ENCODE measurements at places on chromosomes 11 and 22.

DNA sequence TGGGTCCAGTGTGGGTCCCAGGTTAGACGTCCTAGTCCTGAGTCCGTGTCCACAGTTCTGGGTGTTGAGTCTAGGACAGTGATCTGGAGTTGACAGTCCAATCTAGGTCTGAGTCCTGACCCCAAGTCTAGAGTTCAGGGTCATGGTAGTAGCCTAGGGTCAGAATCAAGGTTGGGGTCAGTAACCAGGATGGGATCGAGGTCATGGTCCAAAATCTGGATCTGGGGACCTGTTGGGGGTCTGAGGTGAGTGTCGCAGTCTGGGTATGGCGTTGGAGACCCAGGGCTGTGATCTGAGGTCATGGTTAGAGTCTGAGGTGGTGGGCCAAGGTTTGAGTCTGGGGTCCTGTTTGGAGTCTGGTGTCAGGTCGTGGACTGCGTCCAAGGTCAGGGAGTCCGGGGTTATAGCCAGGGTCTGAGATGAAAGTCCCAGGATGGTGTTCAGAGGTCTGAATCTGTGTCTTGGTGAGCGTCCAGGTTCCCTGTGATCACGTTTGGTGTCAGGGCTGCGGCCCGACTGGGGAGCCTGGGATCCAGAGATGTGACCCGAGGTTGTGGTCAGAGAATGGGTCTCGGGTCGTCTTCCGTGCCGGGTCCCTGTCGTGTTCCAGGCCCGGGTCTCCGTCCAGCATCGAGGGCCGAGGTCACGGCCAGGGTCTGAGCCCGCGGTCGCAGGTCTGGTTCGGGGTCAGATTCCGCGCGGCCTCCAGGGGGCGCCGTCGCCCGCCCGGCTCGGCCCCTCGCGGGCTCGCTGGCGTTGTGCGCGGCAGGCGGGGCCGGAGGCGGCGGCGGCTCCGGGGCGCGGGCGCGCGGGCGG lies 432 bp upstream of the GRK2 start:
- peak; percentile 75 for ATAC-seq

GRCh38 chr22:27984001-27984695 lies 65.1 kb upstream of the PITPNB start:
- ATAC-seq: no peak

DNA sequence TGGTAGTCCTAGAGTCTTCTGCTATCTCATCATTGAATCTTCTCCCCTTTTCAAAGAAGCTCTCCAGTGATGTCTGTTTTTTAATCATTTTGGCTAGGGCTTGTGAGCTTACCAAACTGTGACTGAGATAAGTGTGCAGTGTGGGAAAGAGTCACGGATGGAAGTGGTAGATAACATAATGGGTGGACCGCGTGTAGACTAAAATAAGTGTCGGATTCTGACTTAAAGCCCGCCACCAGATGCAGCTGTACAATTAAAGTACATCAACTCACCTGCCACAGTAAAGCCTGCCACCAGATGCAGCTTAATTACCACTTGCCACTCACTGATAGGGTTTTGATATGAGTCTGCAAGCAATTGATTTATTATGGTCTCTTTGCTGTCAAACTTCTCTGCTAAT lies 581.5 kb downstream of the LRRC4C start:
- no peak for ATAC-seq

- ATAC-seq: no peak
These were observed 802 bp downstream of the KBTBD3 start for GRCh38 chr11:106076171-106076918.

- ATAC-seq: peak; percentile 67
These were observed 634 bp downstream of the TIMM8B start for GRCh38 chr11:112085822-112086421.

GRCh38 chr22:34669001-34669400 lies 397.0 kb upstream of the ISX start:
- no peak for ATAC-seq

- ATAC-seq: no peak
These were observed 53.5 kb downstream of the CYTH4 start for GRCh38 chr22:37335806-37336199.

DNA sequence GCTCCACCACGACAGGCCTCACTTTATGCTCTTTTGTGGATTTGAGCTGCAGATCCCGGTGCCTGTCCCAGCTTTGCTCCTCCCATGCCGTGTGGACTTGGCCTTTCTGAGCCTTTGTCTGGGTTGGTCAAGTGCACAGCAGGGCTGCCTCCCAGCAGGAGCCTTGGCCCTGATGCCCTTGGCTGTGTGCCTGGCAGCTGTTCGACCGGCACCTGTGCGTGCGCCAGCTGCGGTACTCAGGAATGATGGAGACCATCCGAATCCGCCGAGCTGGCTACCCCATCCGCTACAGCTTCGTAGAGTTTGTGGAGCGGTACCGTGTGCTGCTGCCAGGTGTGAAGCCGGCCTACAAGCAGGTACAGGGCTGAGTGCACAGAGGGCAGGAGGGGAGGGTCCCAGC lies 46.5 kb downstream of the MYO7A start:
- no peak for ATAC-seq

DNA sequence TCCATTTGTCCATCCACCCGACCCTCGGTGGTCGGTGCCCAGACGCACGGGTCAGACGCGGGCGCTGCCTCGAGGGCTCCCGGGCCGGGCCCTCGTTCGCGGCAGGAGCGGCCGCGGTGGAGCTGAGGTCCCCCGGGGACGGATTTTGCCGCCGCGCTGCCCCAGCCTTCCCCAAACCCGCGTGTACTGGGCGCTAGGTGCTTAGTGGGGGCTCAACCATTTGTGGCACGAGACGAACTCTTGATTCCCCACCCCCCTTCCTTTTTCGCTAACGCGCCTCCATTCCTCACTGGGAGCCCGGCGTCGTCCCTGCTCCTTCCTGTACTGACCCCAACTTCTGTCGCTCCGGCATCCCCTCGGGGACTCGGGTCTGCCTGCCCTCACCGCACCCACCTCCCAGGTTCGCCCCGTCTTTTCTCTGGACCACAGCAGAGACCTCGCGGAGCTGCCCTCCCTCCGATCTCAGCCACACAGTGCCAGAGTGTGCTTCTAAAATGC lies 789 bp upstream of the CBX7 start:
- peak; percentile 1 for ATAC-seq
